Activated CD8-positive, alpha-beta T cell treated with anti-CD3 and anti-CD28 coated beads, Interleukin-2, amount 10 ng/mL, durations not matched to agents 7 days and 5 days (primary cell): ENCODE measurements at places on chromosomes 3 and 15.

- H3K27ac ChIP-seq: no peak overlapping the region
- H3K4me1 ChIP-seq: no peaks in the 10 kb centered on the region
- no peaks in the 10 kb centered on the region for H3K36me3 ChIP-seq
- no peak overlapping the region for H3K4me3 ChIP-seq
These were observed 236.2 kb upstream of the THBS1 start for GRCh38 chr15:39344662-39345141.

- H3K36me3 ChIP-seq: no peaks in the 10 kb centered on the region
- H3K27ac ChIP-seq: no peak overlapping the region
- no peaks in the 10 kb centered on the region for H3K4me1 ChIP-seq
- no peaks in the 10 kb centered on the region for H3K27me3 ChIP-seq
These were observed 419.1 kb upstream of the CDIN1 start for GRCh38 chr15:36160351-36160750.

GRCh38 chr15:57461541-57461940, 85.2 kb downstream of the CGNL1 start:
- no peak overlapping the region for H3K27ac ChIP-seq
- no peak for DNase-seq
- H3K4me1 ChIP-seq: no peaks in the 10 kb centered on the region
- H3K27me3 ChIP-seq: peaks cover 7% of the 10 kb centered on the region
- no peaks in the 10 kb centered on the region for H3K36me3 ChIP-seq

- no peak for DNase-seq
- no peaks in the 10 kb centered on the region for H3K36me3 ChIP-seq
- H3K4me1 ChIP-seq: no peaks in the 10 kb centered on the region
- no peaks in the 10 kb centered on the region for H3K27me3 ChIP-seq
- H3K27ac ChIP-seq: no peak overlapping the region
These were observed 147.7 kb downstream of the RYR3 start for GRCh38 chr15:33458421-33458820.

DNA sequence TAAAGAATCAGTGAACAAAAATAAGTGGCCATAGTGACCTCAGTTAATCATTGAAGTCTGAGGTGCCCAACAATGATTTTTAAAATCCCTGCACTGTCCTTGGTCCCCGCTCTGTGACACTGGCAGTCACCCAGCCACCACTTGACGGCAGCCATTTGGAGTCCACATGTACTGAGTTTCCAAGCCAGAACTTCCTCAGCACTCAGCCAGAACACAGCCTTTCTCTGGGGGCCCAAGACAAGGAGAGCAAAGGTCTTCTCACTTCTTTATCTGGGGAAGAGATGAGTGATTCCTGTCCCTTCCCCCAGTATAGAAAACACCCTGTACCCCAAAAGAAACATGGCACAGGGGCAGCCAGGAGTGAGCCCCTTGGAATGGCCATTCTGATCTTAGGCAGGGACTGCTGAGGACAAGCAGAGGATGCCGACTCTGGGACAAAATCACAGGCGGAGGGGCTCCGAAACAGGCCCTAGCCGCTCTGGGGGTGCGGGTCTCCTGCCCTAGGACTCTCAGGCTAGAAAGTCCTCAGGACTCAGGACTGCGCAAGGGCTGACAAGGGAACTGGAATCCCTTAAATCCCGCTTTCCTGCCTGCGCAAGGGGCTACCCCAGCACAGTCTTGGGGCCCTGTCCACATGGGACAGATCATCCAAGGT, 12.8 kb downstream of the PAK6 start:
- H3K4me1 ChIP-seq: peaks cover 10% of the 10 kb centered on the region
- peak overlapping the region; percentile 18 for H3K4me3 ChIP-seq
- peaks cover 1% of the 10 kb centered on the region for H3K36me3 ChIP-seq
- H3K27ac ChIP-seq: no peak overlapping the region
- DNase-seq: no peak

GRCh38 chr3:172595664-172596393, 72.6 kb upstream of the TNFSF10 start:
- H3K27me3 ChIP-seq: no peaks in the 10 kb centered on the region
- H3K36me3 ChIP-seq: peaks cover 14% of the 10 kb centered on the region
- peaks cover 58% of the 10 kb centered on the region for H3K4me1 ChIP-seq
- peak overlapping the region; percentile 76 for H3K27ac ChIP-seq
- H3K4me3 ChIP-seq: peak overlapping the region; percentile 83
- peak; percentile 69 for DNase-seq

DNA sequence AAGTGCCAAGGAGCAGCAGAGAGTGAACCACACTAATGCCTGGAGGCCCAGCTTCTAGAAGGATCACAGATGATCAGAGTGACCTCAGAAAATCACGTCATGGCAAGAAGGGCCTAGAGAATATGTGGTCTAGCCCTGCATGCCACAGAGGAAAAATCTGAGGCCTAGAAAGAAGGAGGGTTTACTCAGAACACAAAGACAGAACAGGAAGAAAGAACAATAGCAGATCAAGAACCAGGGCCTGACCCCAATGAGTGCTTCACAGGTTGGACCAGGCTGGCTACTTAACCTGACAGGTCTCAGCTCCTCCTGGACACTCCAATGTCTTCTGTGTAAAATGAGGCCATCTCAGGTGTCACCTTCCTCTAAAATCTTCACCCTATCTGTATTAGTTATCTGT, 14.2 kb downstream of the RAB6B start:
- H3K4me1 ChIP-seq: peaks cover 32% of the 10 kb centered on the region
- peaks cover 3% of the 10 kb centered on the region for H3K36me3 ChIP-seq
- peaks cover 16% of the 10 kb centered on the region for H3K27me3 ChIP-seq
- no peak for DNase-seq
- H3K27ac ChIP-seq: peak overlapping the region; percentile 4
- no peak overlapping the region for H3K4me3 ChIP-seq

DNA sequence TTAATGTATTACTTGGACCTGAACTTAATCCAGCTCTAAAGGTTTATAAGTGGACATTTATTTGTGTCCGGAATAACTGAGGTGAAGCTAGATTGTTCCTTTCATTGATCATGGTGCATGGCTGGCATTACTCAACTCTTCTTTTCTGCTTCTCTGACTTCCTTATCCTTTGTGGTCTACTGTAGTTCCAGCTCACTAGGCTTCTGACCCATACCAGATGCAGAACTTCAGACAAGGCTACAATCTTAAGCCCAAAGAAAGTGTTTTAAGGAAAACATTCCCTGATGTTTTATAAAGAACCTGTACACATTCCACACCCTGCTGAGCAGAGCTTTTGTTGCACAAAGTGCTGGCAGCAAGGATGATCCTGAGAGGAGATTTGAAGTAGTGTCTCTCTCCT, 250.8 kb upstream of the TGFBR2 start:
- no peak for DNase-seq
- no peak overlapping the region for H3K4me3 ChIP-seq
- H3K36me3 ChIP-seq: peaks cover 9% of the 10 kb centered on the region
- peaks cover 48% of the 10 kb centered on the region for H3K4me1 ChIP-seq

- DNase-seq: peak; percentile 44
- no peak overlapping the region for H3K4me3 ChIP-seq
- no peaks in the 10 kb centered on the region for H3K4me1 ChIP-seq
- H3K36me3 ChIP-seq: peaks cover 18% of the 10 kb centered on the region
These were observed 152.9 kb downstream of the ATP10A start for GRCh38 chr15:25710184-25710583.

GRCh38 chr3:131114256-131114655, 87.6 kb downstream of the NEK11 start:
- H3K4me1 ChIP-seq: no peaks in the 10 kb centered on the region
- DNase-seq: no peak
- H3K36me3 ChIP-seq: no peaks in the 10 kb centered on the region
- H3K27me3 ChIP-seq: peaks cover 2% of the 10 kb centered on the region

DNA sequence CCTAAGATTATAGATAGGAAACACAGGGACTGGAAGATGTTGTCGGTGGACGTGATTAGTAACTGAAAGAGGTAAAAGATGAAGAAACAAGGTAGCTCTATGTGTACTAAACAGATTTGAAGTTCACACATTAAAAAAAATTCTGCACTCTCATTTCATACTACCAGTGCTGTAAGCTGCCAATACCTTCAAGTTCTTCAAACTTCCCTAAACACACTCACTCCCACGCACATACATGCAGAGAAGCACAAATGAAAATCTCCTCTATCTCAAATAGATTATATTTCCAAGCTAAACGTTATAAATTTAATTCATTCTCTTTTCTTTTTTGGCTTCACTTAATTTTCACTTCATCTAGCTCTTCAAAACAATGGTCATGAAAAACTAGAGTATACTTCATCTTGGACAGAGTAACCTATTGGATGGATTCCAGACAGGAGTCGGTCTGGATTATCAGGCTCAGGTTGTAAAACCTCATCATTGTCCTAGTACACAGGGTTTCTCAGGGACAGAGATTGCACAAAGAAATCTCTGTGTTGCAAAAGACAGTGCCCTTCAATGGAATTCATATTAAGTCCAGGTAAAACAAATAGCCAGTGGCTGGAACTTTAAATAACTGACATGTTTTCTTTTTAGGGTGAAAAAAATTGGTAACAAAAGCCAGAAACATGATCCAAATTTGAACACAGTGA, 408.1 kb upstream of the ZNF385D start:
- no peak overlapping the region for H3K27ac ChIP-seq
- no peaks in the 10 kb centered on the region for H3K4me1 ChIP-seq
- H3K27me3 ChIP-seq: no peaks in the 10 kb centered on the region
- no peak for DNase-seq

DNA sequence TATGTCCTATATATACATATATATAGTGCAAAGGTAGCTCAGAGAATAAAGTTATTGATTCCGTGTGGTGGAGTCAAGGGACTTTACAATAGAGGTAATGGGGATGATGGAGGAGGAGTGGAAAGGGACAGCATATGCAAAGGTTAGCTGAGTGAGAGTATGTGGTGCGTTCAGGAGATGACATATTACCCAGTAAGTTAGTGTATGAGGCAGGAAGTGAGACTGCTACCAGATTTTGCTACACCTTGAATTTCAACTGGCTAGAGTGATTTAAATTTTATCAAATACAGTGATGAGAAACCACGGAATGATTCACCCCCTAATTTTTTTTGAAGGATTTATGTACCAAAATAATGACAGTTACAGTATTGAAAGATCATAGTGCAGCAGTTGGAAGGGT, 2.8 kb downstream of the ACTL6A start:
- no peak for DNase-seq
- no peak overlapping the region for H3K4me3 ChIP-seq
- peaks cover 32% of the 10 kb centered on the region for H3K4me1 ChIP-seq
- H3K36me3 ChIP-seq: peaks cover 16% of the 10 kb centered on the region
- peak overlapping the region; percentile 11 for H3K27ac ChIP-seq

GRCh38 chr3:8730656-8731055, 2.9 kb upstream of the CAV3 start:
- H3K27ac ChIP-seq: no peak overlapping the region
- DNase-seq: no peak
- H3K4me3 ChIP-seq: no peak overlapping the region
- H3K27me3 ChIP-seq: no peaks in the 10 kb centered on the region

DNA sequence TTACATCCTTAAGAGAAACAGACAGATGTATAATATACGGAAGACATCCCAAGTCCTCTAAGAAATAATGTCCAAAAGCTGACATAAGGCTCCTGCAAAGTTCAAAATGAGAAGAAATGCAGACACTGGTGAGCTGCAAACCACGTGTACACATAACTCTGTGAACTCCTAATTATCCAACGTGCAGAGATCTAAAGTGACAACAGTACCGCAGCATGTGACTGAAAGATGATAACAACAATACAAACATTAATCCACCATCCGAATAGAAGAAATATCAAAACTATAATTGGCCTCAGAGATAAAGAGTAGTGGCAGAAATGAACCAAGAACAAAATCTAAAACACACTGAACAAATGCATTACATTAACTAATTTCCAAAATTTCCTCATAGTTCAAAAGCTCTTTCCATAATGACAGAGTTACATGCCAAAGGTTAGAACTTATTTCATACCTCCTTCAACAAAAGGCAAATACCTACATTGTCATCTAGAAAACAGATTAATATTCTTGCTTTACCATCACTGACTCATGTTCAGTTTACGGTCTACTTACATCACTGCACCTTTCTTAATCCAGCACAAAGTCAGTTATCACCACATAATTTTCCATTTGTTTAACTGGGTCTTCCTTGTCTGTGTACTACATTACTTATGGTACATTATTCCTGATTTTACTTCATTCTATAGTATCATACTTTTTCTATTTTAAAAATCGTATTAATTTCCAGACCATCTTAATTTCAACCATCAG, 2.2 kb downstream of the PDCD10 start:
- H3K36me3 ChIP-seq: peaks cover 8% of the 10 kb centered on the region
- H3K27ac ChIP-seq: no peak overlapping the region
- peaks cover 42% of the 10 kb centered on the region for H3K4me1 ChIP-seq
- no peak for DNase-seq
- H3K27me3 ChIP-seq: no peaks in the 10 kb centered on the region

- peaks cover 25% of the 10 kb centered on the region for H3K27me3 ChIP-seq
- DNase-seq: no peak
- H3K36me3 ChIP-seq: no peaks in the 10 kb centered on the region
- no peak overlapping the region for H3K4me3 ChIP-seq
These were observed 1.9 kb downstream of the FSD2 start for GRCh38 chr15:82803793-82804574.

- peaks cover 14% of the 10 kb centered on the region for H3K27me3 ChIP-seq
- DNase-seq: no peak
- H3K4me3 ChIP-seq: no peak overlapping the region
- no peaks in the 10 kb centered on the region for H3K36me3 ChIP-seq
- H3K4me1 ChIP-seq: peaks cover 6% of the 10 kb centered on the region
These were observed 211.5 kb upstream of the ICE2 start for GRCh38 chr15:60690350-60690961.

DNA sequence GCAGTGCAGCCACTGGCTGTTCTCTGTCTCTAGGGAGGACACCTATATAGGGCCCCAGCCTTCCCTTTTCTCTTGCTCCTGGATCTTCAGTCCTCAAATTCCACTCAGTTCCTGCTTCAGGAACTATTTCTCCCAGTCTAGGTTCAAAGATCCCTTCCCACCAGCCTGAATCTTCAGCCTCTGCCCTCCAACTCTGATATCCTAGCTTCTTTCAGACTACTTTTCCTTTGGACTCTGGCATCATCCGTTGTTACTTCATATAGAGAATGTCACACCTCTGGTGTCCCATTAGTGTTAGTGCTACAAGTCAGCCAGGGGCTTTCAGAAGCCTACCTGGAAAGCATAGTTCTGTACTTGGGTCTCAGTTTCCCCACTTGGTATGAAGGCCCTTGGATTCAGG, 10.0 kb upstream of the HPS3 start:
- no peak overlapping the region for H3K27ac ChIP-seq
- no peaks in the 10 kb centered on the region for H3K4me1 ChIP-seq
- DNase-seq: no peak
- no peak overlapping the region for H3K4me3 ChIP-seq
- H3K36me3 ChIP-seq: no peaks in the 10 kb centered on the region

- no peak for DNase-seq
- peak overlapping the region; percentile 70 for H3K27ac ChIP-seq
- peaks cover 74% of the 10 kb centered on the region for H3K4me1 ChIP-seq
- H3K4me3 ChIP-seq: peak overlapping the region; percentile 61
- H3K27me3 ChIP-seq: no peaks in the 10 kb centered on the region
These were observed 95.1 kb downstream of the RPL39L start for GRCh38 chr3:187044206-187044605.

- peaks cover 8% of the 10 kb centered on the region for H3K4me1 ChIP-seq
- DNase-seq: no peak
- H3K36me3 ChIP-seq: no peaks in the 10 kb centered on the region
- H3K4me3 ChIP-seq: no peak overlapping the region
These were observed 55.6 kb downstream of the TLNRD1 start for GRCh38 chr15:81056304-81056703.
